ENCODE measurements at places on chromosomes 1 and 21. TPM values are rescaled to one million over a fixed set of nuclear protein-coding genes. Genes with fewer than 3 reads are reported as not detected.

DNA sequence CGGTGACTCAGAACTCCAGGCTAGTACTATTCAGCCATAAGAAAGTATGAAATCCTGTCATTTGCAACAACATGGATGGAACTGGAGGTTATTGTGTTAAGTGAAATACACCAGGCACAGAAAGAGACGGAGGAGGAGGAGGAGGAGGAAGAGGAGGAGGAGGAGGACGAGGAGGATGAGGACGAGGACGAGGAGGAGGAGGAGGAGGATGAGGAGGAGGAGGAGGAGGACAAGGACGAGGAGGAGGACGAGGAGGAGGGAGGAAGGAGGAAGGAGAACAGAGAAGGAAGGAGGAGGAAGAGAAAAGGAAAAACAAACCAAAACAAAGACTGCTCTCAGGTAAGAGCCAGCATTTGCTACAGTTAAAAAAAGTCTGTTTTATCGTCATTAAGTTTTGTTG lies 178.7 kb downstream of the NPHP4 start:
- H3K4me3 ChIP-seq: no peak overlapping the region
- H3K36me3 ChIP-seq: no peaks in the 10 kb centered on the region
- H3K27me3 ChIP-seq: no peaks in the 10 kb centered on the region
- no peaks in the 10 kb centered on the region for H3K4me1 ChIP-seq
- DNase-seq: no peak

- H3K36me3 ChIP-seq: no peaks in the 10 kb centered on the region
- no peak for DNase-seq
Measured at GRCh38 chr1:26164861-26165842, 3.6 kb downstream of the C1orf232 start.

Gene RLF
- total RNA-seq: 30.2 TPM

DNA sequence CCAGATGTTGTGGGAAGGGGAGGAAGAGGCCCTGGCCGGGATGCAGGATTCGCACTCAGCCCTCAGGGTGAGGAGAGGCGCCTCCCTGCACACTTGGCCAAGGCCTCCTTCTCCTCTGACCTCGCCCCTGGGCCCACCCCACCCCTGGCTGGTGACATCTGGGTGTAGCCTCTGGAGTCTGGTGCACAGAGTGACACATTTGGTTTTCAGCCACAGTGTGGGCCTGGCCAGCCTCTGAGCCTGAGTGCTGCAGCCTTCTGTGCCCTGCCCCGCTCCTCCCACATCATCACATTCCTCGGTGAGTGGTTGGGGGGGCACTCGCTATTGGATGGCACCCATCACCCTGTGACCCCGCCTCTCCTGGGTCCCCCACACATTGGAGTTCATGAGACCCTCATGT lies 45.8 kb downstream of the PRDM16 start:
- H3K4me3 ChIP-seq: no peak overlapping the region
- no peaks in the 10 kb centered on the region for H3K36me3 ChIP-seq
- no peak overlapping the region for H3K27ac ChIP-seq
- H3K4me1 ChIP-seq: no peaks in the 10 kb centered on the region
- H3K27me3 ChIP-seq: no peaks in the 10 kb centered on the region

Gene PDZK1
- total RNA-seq: not detected

DNA sequence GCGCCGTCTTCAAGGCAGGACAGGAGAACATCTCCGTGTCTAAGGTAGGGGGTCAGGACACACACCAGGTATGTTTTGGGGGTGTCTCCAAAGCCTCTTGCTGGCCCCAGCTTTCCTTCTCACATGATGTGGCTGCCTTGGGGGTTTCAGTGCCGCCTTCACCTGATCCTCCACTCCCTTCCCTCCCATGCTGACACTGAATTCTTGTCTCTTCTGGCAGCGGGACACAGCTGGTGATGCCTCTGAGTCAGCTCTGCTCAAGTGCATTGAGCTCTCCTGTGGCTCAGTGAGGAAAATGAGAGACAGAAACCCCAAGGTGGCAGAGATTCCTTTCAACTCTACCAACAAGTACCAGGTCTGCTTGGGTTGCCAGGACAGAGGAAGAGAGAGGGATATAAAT lies 13.5 kb downstream of the ATP1A2 start:
- H3K27ac ChIP-seq: no peak overlapping the region
- DNase-seq: no peak
- H3K36me3 ChIP-seq: no peaks in the 10 kb centered on the region

DNA sequence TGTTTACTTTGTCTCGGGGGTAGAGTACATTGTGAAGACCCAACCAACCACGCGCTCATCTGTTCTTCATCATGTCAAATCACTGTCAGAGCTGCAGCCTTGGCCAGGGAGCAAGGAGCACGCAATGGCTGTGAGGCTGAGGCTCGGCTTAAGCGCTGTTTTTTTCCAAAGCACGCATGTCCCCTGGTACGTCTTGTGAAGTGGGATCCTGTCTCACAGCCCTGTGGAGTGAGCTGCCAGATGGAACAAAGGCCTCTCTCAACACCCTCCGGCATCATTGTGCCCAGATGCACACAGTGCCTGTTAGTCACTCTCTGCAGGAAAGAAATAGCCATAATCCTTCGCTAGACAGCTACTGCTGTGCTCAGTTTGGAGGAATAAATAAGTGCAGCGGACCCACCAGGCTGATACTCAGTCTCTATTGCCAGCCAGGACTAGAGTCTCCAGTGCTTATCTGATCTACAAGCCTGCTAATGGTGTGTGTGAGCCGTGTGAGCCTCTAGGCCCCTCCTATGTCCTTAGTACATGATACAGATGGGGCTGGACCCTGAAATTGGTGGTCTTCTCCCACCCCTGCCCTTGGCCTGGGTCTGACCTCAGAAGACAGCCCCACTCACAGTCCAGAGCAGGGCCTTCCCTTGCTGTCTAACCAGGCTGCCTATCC lies 91.3 kb upstream of the COA6 start:
- H3K27ac ChIP-seq: no peak overlapping the region
- no peak overlapping the region for H3K4me3 ChIP-seq
- DNase-seq: no peak
- no peaks in the 10 kb centered on the region for H3K27me3 ChIP-seq
- H3K36me3 ChIP-seq: no peaks in the 10 kb centered on the region

Gene BCAR3
- 16.9 TPM for total RNA-seq

Gene SH2D5
- not detected for total RNA-seq

DNA sequence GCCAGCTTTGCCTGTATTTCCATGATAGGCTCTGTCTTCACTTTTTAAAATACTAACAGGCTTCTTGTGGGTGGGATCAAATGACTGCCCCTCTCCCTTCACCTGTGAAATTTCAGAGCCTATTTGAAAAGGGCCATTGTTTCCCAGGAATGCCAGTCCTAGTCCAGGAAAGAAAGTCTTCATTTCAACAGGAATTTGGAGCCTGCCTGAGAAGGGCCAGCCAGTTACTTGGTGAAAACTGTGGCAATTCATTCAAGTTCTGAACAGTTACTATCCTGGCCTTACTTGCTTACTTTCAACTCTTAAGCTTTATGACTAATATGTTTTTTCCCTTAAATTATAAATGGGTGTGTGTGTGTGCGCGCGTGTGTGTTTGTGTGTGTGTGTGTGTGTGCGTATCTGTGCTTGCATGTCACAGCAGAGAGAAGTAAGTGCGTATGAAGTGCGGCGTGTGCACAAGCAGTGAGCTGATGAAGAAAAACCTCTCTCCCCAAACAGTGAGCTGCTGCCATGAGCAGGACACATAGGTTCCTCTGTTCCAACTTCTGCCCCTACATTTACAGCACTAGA lies 67.5 kb upstream of the RNPC3 start:
- no peak overlapping the region for H3K27ac ChIP-seq
- no peaks in the 10 kb centered on the region for H3K36me3 ChIP-seq
- no peaks in the 10 kb centered on the region for H3K4me1 ChIP-seq
- no peaks in the 10 kb centered on the region for H3K27me3 ChIP-seq
- H3K4me3 ChIP-seq: no peak overlapping the region
- no peak for DNase-seq

- no peaks in the 10 kb centered on the region for H3K36me3 ChIP-seq
- no peak for DNase-seq
- no peak overlapping the region for H3K27ac ChIP-seq
- H3K4me1 ChIP-seq: no peaks in the 10 kb centered on the region
- H3K4me3 ChIP-seq: no peak overlapping the region
Measured at GRCh38 chr1:239526391-239526790, 140.0 kb downstream of the CHRM3 start.

GRCh38 chr1:199178646-199179045 lies 539.8 kb downstream of the PTPRC start:
- H3K36me3 ChIP-seq: no peaks in the 10 kb centered on the region
- H3K4me3 ChIP-seq: no peak overlapping the region
- no peaks in the 10 kb centered on the region for H3K27me3 ChIP-seq
- no peak for DNase-seq
- no peak overlapping the region for H3K27ac ChIP-seq

DNA sequence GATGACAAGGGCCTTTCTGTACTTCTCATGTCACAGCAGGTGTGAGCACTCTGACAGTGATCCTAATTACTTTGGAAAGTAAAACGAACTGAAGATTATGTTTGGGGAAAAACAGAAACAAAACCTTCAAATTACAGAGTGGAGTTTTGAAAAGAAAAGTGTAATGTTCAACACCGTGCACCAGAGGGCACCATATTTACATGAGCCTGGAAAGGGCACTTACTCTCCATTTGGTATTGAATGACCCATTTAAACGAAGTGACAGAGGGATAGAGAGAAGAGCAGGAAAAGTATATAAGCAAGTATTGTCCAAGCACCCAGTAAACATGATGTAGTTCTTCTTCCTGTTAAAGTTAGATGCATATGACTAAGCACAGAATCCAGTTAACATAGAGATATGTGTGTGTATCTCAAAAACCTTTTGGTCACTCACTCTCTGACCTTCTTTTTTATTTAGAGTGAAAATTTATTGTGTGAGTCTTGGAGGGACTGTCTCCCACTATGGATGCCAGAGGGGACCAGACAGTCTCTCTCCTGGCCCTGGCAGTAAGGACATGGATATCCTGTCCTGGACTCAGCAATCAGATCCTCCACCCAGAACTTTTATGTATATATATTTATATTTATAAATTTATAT lies 3.8 kb upstream of the RGSL1 start:
- DNase-seq: no peak
- no peak overlapping the region for H3K4me3 ChIP-seq
- H3K27ac ChIP-seq: no peak overlapping the region
- H3K27me3 ChIP-seq: no peaks in the 10 kb centered on the region

DNA sequence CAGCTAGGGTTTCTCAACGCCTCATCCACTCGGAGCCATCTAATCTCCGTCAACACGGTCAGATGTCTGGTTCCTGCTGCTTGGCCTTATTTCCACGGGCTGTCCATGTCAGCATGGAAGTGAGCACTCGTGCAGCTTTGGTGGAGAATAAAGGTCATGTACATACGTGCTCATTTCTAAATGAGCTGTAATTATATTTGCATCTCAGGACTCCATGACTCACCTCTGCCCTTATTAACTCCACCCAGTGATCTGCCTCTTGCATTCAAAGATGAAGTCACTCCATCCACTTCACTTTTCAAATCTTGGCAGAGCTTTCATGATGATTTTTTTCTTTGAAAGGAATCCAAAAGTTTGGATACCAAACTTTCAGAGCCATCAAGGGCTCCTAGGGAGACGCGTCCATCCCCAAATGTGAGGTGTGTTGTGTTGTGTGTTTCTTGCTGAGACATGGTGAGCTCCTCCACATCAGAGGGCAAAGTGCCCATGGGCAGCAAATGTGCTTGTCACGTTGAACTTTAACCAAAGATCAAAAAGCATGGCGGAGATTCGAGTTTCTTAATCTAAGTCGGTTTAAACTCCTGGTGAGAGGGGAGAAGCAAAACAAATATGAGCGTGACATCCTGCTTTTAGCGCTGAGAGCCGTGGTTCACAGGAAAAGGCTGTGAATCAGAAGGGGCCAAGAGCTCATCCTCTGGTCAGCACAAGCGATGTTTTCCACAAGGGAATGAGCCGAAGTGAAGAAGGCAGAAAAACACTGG lies 68.6 kb upstream of the ERRFI1 start:
- H3K27me3 ChIP-seq: no peaks in the 10 kb centered on the region
- no peak overlapping the region for H3K4me3 ChIP-seq
- H3K27ac ChIP-seq: no peak overlapping the region
- peaks cover 5% of the 10 kb centered on the region for H3K4me1 ChIP-seq
- DNase-seq: no peak

Gene ZNF670
- 5.0 TPM for total RNA-seq

Gene BMP8A
- total RNA-seq: 2.7 TPM

DNA sequence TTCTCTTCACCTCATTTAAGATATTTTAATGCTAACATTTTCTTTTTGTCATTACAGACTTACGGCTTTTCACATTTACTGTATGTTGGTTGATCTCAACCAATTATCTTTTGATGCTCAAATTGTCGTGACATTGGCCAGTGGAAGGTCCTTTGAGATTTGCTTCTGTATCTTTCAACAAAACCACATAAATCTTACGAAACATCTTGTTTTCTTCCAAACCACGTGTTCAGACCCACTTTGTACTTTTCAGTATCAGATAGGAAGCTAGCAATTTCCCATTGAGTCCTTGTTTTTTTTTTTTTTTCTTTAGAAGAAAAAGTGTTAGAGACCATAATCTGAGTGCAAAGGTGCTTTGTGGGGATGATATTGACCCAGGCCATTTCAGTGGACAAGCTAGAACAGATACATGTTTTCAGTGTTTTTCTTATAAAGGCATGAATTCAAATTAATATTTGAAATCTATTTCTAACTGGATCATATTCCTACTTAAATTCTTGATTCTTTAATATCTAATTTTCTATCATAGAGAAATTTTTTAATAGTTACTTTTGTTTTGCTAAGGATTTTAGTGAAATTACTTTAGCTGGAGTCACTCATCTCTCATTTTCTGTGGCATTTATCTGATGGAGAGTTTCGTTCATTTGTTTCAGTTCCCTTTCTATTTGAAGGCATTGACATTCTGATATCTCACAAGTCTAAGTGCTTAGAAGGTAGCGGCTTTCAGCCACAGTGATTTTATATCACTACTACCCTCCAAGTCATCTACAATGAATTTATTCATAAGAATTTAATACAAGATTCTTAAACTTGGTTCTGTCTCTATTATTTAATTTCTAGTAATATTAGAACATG lies 26.7 kb downstream of the ATG4C start:
- H3K4me1 ChIP-seq: no peaks in the 10 kb centered on the region
- H3K27me3 ChIP-seq: no peaks in the 10 kb centered on the region

- H3K4me3 ChIP-seq: no peak overlapping the region
- no peaks in the 10 kb centered on the region for H3K36me3 ChIP-seq
- no peak overlapping the region for H3K27ac ChIP-seq
- no peaks in the 10 kb centered on the region for H3K27me3 ChIP-seq
- peaks cover 13% of the 10 kb centered on the region for H3K4me1 ChIP-seq
Measured at GRCh38 chr1:203129501-203130231, 2.1 kb downstream of the ADORA1 start.

- no peak for DNase-seq
- H3K27me3 ChIP-seq: no peaks in the 10 kb centered on the region
- H3K27ac ChIP-seq: peak overlapping the region; percentile 38
- H3K4me1 ChIP-seq: no peaks in the 10 kb centered on the region
Measured at GRCh38 chr1:40736085-40736531, 44.6 kb downstream of the NFYC start.

- H3K36me3 ChIP-seq: no peaks in the 10 kb centered on the region
- peak; percentile 79 for DNase-seq
- no peaks in the 10 kb centered on the region for H3K27me3 ChIP-seq
Measured at GRCh38 chr21:42227909-42228708, 9.2 kb downstream of the ABCG1 start.
